Muscle of leg (tissue), 16 donors: ENCODE measurements at places on chromosomes 4 and X.

- peak; percentile 90 for DNase-seq
Measured at GRCh38 chr4:56870946-56871345, 36.8 kb upstream of the REST start.

- DNase-seq, result no peak
Measured at GRCh38 chrX:41707218-41707617, 16.8 kb upstream of the GPR82 start.

DNA sequence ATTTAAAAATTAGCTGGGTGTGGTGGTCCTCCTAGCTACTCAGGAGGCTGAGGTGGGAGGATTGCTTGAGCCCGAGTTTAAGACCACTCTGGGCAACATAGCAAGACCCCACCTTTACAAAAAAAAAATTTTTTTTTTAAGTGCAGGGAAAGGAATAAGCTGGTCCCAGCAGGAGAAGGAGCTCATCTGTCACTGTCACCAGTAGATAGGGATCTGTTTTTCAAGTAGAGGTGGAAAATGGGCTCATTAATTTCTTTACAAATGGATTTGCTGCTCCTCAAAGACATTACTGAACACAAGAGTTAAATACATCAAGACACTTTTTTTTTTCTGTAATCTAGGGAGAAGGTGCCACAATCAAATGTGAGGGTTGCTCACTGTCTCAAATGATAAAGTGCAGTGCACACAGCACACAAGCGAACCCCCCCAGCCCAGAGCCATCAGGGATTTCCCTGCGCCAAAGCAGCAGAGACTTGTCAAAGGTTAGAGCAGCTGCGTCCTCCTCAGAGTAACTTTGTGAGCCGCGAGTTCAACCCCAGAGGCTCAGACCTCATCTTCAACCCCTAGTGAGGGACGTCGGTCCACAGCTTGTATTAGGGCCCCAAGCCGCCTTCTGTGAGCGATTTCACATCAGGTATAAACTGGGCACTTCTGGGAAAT is 14.3 kb upstream of the MTNR1A start:
- peak; percentile 14 for DNase-seq

GRCh38 chr4:111628437-111628836 is 516.8 kb upstream of the FAM241A start:
- DNase-seq, result no peak

DNA sequence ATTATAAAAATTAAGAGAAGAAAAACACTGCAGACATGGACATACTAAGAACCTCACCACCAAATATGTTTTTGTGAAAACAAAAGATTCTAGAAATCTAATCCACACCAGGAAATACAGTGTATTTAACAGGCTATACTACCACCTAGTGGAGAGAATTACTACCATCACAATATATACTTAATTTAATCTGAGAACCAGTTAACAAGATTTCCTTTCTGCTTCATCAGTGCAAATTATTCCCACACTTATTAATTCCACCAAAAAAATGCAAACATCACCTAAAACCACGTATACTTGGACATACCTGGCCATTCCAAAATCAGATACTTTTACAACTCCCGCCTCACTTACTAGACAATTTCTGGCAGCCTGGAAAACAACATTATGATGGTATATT is 7.0 kb upstream of the TXK start:
- DNase-seq, result peak; percentile 33

GRCh38 chrX:136170139-136170800 is 22.9 kb downstream of the FHL1 start:
- DNase-seq, result peak; percentile 42

GRCh38 chr4:40916218-40916555 is 166.4 kb downstream of the NSUN7 start:
- DNase-seq, result peak; percentile 68

DNA sequence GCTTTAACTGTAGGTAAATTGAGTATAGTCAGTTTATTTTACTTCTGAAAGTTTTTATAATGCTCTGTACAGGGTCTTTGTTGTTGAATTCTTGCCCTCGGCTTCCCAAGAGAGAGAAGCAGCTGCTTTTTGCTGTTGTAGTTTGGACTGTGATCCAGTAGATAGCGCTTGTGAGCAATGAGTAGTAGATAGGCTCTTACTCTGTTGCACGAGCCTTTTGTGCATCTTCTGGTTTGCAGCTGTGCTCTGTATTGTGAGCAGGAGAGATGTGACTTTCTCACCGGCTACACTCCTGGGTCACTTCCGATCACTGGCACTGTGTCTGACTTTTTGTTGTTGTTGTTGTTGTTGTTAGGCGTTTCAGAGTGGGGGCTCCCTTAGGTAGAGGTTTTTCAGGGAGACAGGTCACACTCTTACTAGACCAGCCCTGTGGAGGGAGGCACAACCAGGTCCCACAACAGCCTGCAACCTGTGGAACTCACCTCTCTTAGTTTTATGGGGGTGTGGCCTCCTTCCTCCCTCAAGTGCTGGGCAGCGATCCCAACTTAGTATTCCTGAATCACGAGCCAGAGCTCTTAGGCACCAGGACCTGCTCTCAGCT is 822.1 kb upstream of the GALNTL6 start:
- DNase-seq, result peak; percentile 7

DNA sequence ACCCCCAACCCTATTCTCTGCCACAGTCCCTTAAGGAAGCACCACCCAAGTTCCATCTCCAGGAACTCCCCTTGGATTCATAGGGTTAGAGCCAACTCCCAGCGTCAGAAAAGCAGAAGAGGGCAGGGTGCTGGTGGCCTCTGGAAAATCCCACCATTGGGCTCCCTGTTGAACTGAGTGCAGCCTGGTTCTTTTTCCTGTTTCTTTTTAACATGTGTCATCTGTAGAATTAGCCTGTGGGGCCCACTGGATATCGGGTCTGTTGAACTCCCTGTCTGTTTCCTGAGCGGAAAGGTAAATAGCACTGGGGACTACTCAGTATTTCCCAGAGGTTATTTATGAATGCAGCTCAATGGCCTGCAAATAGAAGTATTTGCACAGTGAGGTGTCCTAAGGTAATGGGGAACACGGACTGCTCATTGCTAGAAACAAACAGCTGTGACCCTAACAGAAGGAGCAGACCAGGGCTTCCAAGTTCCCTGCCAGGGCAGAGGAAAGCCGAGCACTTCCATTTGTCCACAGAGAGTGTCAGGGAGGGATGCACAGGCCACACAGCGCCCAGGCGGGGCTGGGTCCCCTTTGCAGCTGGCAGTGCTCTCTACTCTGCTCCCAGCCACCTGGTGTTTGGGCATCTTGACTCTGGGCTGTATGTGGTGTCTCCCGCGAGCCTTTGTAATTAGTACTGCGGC is 102.6 kb downstream of the FHDC1 start:
- DNase-seq, result no peak

GRCh38 chrX:149497626-149498025 is 7.5 kb downstream of the IDS start:
- no peak for DNase-seq

GRCh38 chr4:108336076-108336475 is 167.3 kb upstream of the LEF1 start:
- DNase-seq, result no peak

- peak; percentile 73 for DNase-seq
Measured at GRCh38 chr4:76585897-76586360, 150.9 kb downstream of the SHROOM3 start.

DNA sequence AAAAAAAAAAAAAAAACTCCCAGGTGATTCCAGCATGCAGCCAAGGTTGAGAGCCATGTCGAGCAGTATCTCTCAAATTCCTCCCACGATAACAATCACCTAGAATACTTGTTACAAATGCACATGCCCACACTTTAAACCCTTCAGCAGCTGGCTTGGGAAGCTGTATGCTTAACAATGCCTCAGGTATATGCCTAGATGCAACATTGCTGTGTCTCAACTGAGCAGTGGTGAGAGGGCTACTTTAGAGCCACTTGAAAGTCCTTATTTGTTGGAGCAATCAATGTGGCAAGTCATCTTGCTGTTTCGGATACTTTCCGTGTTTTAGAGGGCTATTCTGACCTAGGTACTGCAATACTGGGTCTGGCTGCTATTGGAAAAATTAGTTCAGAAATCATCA is 487.4 kb downstream of the INPP4B start:
- no peak for DNase-seq

- no peak for DNase-seq
Measured at GRCh38 chr4:163070023-163070422, 96.7 kb downstream of the NAF1 start.

GRCh38 chr4:3666263-3666662 is 99.9 kb upstream of the ADRA2C start:
- no peak for DNase-seq

DNA sequence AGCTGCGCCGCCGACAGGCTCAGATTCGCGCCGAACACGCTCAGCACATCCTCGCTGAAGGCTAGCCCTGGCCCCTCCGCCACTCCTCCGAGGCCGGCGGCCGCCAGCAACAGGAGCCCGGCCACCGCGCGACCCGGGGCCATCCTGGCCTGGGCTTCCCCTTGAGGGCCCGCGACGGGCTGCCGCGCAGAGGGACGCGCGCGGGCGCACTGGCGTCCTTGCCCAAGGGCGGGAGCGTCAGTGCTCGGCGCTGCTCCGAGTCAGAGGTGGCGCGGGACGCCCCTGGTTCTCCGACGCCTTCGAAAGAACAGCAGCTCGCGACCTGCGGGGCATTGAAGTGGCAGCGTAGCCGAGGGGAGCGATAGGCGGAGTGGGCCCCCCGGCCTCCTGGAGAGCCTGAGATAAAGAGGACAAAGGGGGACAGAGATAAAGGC is 745 bp downstream of the SLC39A8 start:
- DNase-seq, result peak; percentile 64

- DNase-seq, result no peak
Measured at GRCh38 chrX:69255441-69256290, 90.4 kb upstream of the PJA1 start.

- DNase-seq, result no peak
Measured at GRCh38 chrX:132983496-132983895, 25.1 kb upstream of the HS6ST2 start.

DNA sequence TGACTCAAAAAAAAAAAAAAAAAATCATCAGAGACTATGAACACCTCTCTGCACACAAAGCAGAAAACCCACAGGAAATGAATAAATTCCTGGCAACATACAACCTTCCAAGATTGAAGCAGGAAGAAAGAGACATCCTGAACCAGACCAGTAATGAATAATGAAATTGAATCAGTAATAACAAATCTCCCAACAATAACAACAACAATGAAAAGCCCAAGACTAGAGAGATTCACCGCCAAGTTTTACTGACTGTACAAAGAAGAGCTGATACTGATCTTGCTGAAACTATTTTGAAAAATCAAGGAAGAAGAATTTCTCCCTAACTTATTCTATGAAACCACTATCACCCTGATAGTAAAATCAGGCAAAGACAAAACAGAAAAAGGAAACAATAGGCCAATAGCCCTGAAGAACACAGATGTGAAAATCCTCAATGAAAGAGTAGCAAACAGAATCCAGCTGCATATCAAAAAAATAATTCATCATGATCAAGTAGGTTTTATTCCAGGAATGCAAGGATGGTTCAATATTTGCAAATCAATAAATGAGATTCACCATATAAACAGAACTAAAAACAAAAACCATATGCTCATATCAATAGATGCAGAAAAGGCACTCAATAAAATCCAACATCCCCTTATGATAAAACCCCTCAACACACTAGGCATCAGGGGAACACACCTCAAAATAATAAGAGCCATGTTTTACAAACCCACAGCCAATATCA is 31.0 kb upstream of the PLK4 start:
- DNase-seq, result no peak

DNA sequence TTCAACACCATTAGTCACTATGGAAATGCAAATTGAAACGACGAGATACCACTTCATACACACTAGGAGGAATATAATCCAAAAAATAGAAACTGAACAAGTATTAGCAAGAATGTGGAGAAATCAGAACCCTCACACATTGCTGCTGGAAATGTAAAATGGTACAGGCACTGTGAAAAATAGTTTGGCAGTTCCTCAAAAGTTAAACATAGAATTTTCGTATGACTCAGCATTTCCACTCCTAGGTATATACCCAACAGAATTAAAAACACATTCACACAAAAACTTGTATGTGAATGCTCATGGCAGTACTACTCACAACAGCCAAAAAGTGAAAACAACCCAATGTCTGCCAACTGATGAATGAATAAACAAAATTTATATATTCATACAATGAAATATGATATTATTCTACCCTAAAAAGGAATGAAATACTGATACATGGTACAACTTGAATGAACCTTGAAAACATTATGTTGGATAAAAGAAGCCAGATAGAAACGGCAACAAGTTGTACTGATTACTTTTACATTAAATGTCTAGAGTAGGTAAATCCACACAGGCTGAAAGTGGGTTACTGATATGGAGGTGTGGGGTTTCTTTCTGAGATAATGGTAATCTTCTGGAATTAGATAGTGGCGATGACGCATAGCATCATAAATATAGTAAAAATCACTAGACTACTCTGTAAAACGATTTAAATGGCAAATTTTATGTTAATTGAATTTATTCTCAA is 22.3 kb downstream of the TEC start:
- peak; percentile 25 for DNase-seq

DNA sequence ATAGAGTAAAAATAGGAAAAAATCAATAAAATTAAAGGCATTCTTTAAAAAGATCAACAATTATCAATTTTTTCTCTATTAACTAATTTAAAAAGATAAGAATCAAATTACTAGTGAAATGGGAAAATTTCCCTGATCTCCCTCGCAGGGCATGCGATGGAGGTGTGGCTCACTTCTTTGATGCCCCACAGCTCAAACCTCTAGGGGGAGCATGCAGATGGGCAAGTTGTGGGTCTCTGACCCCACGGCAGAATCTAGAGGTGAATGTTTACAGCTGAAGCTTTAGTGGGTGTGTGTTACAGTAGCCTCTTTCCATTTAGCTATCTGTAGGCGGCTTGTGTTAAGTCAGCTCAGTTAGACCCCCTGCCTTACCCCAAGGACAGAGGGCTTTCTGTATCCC is 1348.8 kb downstream of the PCDH18 start:
- DNase-seq, result no peak

DNA sequence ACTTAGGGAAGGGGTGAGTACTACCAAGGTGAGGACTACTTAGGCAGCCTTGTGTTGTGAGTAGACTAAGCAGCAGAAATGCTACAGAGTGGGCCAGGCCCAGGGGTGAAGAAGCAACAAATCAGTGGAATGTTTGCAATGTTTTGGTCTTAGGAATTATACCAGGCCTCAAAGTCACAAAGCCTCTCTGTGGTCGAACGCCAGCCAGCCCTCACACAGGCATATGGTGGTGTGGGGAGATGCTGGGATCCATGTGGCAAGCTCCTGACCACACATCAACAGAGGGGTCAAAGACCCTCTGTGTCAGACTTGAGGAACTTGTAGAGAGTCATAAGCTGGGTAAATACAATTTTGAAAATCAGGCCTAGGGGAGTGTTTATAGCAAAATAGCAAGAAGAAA is 153.8 kb upstream of the KLF3 start:
- no peak for DNase-seq

- DNase-seq, result no peak
Measured at GRCh38 chr4:172660251-172660650, 508.4 kb upstream of the GALNT7 start.

GRCh38 chr4:2259541-2260343 is 2.2 kb downstream of the MXD4 start:
- DNase-seq, result no peak

DNA sequence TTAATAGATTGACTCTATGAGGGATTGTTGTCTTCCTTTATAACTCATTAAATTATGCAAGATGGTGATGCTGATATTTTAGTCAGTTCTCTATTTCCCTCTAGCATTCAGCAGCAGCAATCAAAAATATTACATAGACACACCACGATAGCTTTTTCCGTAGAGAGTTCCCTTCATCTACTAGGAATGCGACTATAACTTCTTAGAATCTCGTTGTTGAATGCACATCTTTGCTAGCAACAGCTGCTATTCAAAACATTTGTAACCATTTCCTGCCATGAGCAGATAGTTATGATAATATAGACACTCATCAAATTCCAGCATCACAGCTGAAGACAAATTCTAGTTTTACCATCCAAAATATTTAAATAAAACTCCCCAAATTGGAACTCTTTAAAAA is 147.4 kb upstream of the FGF13 start:
- peak; percentile 60 for DNase-seq
